ENCODE measurements at places on chromosomes 6 and 20.

DNA sequence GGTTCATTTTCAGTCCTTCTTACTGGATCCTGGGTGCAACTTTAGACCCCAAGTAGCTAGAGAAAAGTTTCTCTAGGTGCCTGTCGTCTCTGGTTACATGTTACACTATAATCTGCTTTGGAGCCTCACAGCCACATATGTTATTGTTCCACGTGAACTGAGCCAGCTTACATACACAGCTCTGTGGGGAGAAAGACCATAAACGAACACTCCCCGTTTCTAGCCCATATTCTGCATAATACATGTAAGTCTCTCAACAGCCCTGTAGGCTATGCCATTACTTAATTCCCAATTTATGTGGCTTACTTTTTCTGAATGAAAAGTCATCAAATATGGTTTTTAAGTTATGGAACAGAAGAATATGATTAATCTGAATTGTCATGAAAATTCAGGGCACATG, 233.8 kb downstream of the BCKDHB start:
- no peak for DNase-seq

GRCh38 chr20:10492844-10493243, 57.7 kb downstream of the SLX4IP start:
- no peak for DNase-seq

GRCh38 chr20:21693322-21693721, 12.1 kb upstream of the PAX1 start:
- no peak for DNase-seq

DNA sequence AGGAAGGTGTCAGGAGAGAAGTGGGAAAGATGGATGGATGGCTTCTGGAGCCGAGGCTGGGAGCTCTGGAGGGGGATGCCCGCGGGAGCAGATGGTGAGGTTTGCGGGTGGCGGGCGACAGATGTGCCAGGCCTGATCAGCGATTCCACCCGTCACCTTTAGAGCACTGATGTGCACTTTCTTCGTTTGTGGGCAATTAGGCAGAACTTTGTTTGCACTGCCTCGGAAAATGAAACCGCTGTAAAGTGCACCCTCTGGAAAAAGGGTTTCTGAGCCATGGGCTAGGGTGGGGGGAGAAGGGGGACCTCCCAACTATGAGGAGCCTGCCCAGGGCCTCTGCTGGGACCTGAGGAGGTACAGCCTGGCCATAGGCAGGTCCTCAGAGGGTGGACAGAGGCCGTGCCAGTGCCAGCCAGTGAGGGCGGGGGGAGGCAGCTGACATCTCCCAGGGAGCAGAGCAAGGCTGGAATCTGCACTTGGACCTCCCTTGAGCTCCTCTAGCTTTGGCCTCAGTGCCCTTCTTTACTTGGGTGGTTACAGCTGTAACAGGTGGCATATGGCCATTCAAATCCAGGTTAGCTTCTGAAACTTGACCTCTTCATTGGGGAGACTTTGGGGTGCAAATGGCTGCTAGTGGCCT, 58.7 kb downstream of the CD40 start:
- DNase-seq = no peak

GRCh38 chr20:1895674-1896483, 672 bp downstream of the SIRPA start:
- peak; percentile 51 for DNase-seq

GRCh38 chr20:12573442-12573841, 435.3 kb upstream of the SPTLC3 start:
- DNase-seq = no peak

- no peak for DNase-seq
Observed at GRCh38 chr20:5041433-5041832, 40.1 kb upstream of the SLC23A2 start.

DNA sequence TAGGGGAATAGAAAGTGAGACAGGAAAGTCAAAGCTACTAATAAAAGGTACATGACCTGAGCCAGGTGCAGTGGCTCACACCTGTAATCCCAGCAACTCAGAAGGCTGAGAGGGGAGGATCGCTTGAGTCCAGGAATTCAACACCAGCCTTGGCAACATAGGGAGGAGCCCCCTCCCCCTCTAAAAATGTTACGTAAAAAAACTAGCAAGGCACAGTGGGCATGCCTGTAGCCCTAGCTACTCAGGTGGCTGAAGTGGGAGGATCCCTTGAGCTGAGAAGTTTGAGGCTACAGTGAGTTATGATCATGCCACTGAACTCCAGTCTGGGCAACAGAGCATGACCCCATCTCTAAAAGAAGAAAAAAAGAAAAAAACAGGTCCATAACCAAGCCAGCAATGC, 186.1 kb upstream of the RIN2 start:
- DNase-seq = no peak

DNA sequence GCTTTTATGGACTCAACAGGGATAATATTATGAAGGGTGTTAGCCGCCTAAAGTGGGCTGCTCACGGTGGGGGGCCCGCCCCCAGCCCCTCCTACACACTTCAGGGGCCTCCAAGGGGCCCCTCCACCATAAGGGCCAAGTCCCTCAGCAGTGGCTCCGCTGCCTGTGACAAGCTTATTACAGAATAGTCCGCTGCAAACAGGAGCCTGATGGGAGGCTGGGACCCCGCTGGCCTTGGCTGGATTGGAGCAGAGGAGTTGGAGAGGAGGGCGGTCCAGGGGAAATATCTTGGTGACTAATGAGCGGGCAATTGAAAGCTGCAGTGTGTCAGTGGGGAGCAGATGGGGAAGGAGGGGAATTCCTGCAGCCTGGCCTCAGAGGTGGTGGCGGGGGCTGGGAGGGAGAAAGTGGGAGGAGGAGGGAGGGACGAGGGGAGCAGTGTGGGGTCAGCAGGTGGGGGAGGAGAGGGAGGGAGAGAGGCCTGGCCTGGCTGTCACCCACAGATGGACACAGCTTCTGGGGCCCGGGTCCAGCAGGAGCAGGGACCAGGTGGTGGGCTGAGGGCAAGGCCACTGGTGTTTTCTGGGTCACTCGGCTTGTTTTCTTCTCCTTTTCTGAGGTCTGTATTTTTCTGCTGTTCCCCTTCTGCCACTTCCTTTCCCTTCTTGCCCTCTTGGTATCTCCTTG, 57.6 kb upstream of the FOXP4 start:
- DNase-seq = no peak

GRCh38 chr6:138719744-138720143, 53.8 kb upstream of the CCDC28A start:
- DNase-seq = no peak

DNA sequence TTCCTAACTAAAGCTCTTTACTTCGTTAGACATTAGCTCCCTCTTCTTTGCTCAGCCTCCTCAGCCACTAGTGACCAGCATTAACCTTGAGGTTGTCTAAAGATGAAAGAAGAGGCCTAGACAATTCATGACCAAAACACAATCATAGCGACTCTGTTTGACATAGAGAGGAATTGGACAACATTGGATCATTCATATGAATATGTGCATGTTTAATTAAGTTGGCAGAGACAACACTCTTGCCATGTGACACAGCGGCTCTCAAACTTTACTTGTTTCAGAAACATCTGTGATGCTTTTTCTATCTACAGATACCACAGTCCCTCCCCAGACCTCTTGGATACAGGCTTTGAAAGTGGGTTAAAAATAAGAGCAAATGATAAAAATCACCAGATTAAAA, 81.7 kb downstream of the LINC00237 start:
- DNase-seq = no peak

GRCh38 chr6:39233333-39233732, 4.1 kb upstream of the KCNK5 start:
- no peak for DNase-seq

DNA sequence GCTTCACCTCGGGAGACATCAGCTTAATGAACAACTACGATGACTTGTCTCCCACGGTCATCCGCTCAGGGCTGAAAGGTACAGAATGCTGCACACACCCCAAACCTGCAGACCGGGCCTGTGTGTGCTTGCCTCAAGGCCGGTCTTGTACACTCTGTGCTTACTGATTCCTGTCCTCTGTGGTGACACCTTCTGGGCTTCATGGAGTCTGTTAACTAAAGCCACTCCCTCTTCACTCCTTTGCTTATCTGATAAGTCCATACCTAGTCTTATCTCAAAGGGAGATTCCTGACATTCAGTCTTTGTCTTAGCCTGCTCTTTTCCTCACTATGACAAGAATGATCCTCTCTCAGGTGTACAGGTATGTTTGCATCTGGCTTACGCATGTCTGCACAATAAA, 107.7 kb upstream of the TMEM181 start:
- DNase-seq = no peak

GRCh38 chr6:170152989-170153388, 137.9 kb downstream of the DLL1 start:
- no peak for DNase-seq

DNA sequence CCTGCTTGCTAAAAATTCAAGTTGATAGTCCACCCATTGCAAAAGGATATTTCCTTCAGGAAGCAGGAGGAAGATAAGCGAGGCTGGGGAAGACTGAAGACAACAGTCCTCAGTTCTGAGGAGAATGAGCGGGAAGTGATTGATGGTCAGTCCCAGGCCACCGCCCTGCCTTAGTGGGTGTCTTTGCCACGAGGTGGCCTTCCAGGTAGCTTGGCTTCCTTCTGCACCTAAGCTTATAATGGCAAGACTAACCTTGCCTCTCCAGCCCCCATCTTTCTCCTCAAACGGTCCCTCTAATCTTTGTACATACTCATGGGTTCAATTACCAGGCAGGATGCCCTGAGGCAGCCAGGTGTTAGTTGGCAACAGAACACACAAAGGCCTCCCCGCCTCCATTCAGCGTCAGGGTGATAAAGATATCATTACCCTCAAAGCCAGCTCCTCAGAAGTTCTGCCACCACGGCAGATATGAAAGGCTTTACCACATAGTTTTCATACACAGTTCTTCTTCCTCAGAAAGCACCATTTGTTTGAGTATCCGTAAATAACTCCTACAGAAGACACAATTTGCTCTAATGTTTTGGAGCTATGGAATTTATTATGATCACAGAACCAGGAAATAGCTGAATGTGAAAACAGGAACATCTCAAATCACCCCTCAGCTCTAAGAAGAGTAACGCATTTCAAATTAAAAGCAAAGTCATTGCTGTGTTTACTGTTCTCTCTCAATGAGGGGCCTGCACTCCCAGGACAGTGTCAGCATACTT, 249.4 kb downstream of the ATXN1 start:
- DNase-seq = no peak

DNA sequence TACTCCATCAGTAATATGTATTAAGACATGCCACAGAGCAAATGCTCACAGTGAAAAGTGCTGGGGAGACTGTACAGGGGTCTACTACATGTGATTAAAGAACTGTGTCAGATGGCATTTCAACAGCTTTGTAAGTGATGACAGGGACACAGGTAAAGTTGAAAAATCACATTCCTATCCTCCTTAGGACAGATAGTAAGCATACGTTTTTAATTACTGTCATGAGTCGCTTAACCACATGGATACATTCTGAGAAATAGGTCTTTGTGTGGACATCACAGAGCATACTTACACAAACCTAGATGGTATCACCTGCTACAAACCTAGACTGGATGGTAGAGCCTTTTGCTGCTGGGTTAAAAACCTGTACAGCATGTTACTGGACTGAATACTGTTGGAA, 645.8 kb upstream of the AGPAT4 start:
- DNase-seq = no peak

- no peak for DNase-seq
Observed at GRCh38 chr20:7994809-7995208, 24.8 kb downstream of the TMX4 start.

DNA sequence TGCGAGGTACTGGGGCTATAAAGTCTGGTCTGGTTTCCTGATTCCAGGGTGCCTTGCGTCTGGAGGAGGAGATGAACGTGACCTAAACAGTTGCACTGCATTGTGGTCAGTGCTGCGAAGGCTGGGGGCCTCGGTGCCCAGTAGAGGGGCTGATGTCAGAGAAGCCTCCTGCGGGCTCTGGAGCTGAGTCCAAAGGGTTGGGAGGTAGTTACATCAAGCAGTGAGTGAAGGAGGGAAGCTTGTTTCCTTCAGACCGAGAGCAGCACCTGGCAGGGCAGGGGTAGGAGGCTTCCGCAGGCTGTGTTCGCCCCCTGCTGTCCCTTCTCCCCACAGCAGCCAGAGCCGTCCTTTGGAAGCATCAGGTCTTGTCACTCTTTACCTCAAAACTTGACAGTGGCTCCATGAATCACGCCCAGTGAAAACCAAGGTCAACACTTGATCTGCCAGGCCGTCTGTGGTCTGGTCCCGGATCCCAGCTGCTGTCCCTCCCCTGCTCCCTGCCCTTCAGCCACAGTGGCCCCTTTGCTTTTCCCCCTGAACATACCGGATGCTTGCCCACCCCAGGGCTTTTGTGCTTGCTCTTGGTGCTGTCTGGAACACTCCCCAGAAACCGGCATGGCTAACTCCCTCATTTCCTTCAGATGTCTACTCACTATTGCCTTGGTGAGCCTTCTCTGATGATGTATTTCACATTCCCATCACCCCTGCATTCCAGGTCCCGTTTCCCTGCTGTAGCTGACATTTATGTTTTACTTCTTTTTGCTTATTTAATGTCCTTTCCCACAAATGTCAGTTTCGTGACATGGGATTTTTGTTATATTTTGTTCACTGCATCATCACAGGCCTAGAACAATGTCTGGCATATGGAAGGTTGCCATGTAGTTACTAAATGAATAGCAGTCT, 7.0 kb downstream of the DYNLRB1 start:
- DNase-seq = peak; percentile 91

GRCh38 chr6:150905769-150906168, 40.3 kb downstream of the MTHFD1L start:
- DNase-seq = no peak

- no peak for DNase-seq
Observed at GRCh38 chr20:4007383-4008025, 7.9 kb downstream of the RNF24 start.

DNA sequence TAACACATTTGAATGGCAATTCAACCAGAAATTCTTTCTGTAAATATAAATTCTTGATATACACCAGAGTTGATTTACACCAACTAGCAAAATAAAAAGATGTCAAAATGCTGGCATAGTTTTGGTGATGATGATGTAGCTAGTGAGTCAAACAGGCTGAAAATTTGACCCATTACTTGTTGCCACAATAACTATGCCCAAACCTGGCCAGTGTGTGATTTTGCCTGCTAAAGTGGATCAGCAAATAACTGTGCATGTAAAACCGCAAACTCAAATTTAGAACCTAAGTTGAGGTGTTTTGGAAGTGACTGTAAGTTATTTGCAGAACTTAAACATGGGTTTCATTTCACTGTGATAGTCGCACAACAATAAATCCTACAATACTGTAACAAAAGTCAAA, 125.9 kb downstream of the KIF6 start:
- no peak for DNase-seq

GRCh38 chr6:53723331-53723730, 57.8 kb upstream of the KLHL31 start:
- no peak for DNase-seq

GRCh38 chr6:152984513-152984872, 1.7 kb upstream of the FBXO5 start:
- DNase-seq = no peak

- DNase-seq = no peak
Observed at GRCh38 chr6:21070620-21071019, 522.9 kb upstream of the SOX4 start.

- DNase-seq = no peak
Observed at GRCh38 chr6:115969930-115970273, 90.8 kb downstream of the FRK start.

GRCh38 chr20:3431109-3431508, 23.6 kb upstream of the DNAAF9 start:
- DNase-seq = no peak

All from HuH-7 (cell line).